ENCODE measurements at places on chromosomes 4 and X.

DNA sequence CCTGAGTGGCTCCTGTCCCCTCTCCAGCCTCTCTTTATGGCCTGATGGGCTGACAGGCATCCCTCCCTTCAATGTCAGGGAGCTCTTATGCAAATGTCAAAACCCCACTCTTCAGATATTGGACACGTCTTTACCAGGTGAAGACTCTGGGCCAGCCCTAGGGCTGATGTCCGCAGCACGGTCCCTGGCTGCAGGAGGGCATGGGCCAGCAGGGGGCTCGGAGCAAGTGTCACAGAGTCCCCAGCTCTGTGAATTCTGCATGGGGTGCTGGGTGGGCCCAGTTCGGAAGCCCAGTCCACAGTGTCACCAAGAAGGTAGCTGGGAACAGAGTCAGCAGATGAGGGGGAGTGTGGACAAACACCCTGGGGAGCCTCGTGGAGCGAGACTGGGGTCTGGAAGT is 39.6 kb upstream of the PSAPL1 start:
- no peak for DNase-seq

GRCh38 chr4:95265814-95266740 is 282.7 kb downstream of the UNC5C start:
- DNase-seq, result no peak

DNA sequence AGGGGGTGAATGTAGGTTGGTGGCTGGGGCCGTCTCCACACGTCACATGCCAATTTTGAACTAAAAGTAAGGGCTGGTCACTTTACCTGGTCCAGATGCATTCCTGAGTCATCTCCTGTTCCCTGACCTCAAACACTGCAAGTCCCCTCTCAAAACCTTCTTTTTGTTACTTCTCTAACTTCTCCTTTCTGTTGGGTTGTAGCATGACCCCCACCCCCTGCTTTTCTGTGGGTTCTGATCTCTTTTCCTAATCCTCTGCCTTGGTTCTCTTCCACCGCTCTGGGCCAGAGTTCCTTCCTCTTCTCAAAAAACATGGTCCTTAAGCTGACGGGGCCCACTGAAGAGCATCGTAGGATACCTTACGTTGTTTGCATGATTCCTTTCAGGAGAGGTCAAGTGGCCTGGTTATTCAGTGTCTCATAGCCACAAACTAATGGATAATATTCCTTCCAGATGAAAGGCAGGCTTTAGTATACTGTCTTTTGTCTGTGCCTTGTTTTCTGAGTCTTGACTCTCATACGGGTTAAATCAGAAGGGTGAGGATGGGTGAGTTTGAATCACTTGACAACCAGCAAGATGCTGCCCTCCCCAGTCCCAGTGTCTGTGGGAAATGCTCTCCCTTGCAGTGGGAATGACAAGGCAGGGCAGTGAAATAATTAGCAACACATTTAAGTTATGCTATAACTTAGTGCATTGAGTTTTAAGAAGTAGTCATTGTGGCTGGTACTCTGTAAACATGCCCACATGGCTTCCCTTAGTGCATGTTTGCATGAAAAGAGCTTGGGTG is 15.1 kb downstream of the SMS start:
- DNase-seq, result no peak

DNA sequence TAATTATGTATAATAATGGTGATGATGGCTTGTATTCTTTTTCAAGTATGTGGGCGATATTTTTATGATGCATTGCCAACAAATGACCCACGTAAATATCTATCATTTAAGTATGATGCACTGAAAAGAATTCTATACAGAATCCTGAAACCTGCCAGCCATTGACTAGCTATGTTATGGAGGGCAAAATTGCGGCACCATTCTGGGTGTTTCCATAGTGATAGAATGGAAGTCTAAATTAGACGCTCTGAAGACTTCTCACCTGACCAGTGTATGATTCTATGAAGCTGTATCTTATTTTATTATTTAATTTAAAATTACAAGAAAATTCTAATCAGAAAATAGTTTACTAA is 677 bp upstream of the CENPC start:
- no peak for DNase-seq

- DNase-seq, result no peak
Measured at GRCh38 chrX:49139713-49140112, 16.2 kb upstream of the GPKOW start.

DNA sequence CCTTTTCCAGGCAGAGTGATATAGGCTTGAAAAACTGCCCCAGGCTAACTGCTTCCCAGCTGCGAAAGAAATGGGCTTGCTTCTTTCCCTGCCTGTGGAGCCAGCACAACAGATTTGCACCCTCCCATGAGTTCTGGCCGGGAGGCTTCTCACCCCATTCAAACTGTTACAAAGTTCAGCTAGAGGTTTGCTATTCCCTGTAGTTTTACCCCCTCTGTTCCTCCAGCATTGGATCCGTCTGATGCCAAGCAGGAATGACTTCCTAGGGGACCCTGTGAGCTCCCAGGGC is 87.6 kb upstream of the NDST4 start:
- DNase-seq, result no peak

DNA sequence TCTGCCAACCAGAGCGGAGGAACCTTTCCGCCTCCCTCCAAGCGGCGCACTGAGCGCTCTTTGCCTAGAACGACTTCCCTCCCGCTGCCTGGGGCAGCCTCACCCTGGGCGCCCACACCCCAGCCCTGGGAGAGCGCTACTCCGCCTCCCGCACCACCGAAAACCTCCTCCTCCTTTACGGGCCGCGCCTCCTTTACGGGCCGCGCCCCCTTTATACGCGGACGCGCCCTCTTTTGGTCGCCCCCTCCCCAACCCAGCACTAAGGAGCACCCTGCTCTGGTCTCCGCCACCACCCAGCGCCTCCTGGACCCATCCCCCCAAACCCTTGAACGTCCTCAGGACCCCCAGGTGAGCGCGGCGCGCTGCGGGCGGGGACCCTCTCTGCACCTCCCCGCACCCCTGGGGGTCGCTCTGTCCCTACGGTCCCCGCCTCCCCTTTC is 586 bp upstream of the NSG1 start:
- DNase-seq, result no peak

- DNase-seq, result no peak
Measured at GRCh38 chrX:133838761-133839676, 146.4 kb downstream of the GPC3 start.

- no peak for DNase-seq
Measured at GRCh38 chr4:21117541-21118180, 417.4 kb downstream of the PACRGL start.

DNA sequence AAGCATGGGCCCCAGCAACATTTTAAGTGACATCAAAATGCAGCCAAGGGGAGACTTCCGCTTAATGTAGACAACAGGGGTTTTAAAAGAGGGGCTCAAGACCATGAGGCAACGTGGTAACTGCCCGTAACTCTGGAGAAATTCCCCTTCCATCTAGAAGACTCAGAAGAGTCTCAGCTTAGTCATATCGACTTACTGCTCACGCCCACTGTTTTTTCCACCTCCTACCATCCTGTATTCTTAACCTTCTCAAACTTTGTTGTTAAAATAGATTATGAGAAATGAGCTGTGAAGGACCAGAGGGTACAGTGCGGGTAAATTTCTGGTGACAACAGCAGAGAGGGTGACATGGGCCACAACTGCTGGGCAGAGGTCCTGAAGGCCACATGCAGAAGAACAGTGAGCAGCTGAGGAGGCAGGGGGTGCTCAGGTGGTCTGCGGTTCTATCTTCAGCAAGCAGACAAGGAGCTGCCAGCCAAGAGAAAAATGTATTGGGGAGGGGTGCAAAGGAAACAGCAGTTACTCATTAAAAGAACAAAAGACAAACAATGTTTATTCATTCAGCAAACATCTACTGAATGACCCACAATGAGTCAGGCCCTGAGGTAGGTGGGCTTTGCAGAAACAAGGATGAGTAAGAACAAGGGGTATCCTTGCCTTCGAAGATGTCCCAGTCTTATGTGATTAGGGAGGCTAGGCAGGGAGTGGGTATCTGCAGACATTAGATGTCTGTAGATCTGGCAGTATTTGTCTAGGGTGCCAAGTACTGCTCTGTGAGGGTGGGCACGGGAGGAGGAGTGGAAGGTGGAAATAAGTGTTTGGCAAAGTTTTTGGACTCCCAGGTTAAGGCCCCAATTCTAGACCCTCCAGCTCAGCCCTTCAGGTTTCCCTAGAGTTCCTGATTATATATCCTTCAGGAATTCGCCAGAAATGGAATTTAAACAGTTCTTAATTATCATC is 175.3 kb downstream of the TSPAN5 start:
- DNase-seq, result no peak

DNA sequence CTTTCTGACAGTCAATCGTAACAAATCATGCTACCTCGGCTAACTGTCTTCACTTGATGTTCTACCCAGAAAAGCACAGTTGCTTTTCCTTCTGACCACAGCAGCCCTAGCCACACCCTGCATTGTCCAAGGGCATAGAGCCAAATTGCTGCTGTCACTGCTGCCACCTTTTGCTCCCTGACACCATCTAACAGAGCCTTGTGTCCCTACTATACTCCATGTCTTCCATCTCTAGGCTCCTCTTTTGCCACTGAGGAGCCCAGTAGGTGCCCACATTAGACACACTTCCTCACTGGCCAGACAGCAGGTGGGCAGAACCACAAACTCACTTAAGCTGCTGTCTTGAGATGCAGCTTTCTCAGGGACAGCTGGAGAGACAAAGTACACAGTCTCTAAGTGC is 91.4 kb downstream of the ANXA3 start:
- no peak for DNase-seq

DNA sequence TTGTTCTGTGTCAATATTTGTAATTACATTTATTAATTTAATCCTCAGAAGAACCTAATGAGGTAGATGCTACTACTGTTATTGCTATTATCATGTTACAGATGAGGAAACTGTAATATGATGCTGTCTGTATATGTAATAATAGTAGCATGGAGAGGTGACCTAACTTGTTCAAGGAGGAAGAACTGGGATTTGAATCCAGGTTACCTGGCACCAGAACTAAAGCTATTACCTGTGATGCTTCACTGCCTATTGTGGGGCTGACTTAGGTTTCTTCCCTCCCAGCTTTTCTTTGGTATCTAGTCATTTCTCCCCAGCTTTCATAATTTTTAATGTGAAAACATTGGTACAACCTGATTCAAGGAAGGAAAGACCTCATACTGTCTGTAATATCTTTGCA is 43.6 kb downstream of the RAPGEF2 start:
- DNase-seq, result no peak

DNA sequence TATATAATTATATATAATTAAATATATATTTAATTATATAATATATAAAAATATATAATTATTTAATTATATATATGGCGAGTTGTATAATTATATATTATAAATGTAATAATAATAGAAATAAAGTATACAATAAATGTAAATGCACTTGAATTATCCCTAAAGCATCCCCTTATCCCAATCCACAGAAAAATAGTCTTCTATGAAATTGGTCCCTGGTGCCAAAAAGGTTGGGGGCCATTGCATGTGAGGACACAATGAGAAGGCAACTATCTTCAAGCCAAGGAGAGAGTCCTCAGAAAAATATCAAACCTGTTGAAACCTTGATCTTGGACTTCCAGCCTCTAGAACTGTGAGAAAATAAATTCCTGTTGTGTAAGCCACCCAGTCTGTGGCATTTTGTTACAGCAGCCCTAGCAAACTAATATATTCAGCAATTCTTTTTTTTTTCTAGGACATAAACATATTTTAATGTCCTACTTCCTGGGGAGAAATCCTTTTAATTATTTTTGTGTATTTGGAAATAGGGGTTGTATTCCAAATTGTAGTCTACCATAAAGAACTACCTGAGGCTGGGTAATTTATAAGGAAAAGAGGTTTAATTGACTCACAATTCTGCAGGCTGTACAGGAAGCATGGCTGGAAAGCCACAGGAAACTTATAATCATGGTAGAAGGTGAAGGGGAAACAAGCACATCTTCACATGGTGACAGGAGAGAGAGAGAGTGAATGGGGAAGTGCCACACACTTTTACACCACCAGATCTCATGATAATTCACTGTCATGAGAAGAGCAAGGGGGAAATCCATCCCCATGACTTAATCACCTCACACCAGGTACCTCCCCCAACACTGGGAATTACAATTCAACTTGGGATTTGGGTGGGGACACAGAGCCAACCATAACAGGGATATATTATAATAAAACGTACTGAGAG is 22.9 kb upstream of the CXCL2 start:
- DNase-seq, result no peak

DNA sequence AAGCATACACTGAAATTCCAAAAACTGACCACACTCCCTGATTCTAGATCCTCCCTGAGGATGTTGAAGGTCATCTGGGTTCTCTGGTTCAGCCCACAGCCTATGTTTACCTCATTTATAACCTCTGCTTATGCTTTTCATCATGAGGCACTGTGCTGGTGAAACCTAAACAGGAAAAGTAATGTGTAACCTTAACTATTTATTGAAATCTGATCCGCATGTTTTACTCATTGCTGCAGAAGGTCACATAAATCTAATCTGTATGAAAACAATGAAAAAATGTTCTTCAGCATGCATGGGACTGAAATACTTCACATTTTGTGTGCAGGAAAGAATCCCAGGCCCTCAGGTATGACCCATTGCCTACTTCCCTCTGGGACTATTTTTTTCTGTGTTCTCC is 30.3 kb downstream of the UCHL1 start:
- no peak for DNase-seq

GRCh38 chr4:10629394-10629793 is 55.2 kb downstream of the CLNK start:
- no peak for DNase-seq

GRCh38 chr4:186624951-186625350 is 69.6 kb upstream of the MTNR1A start:
- no peak for DNase-seq

- DNase-seq, result no peak
Measured at GRCh38 chr4:48623182-48623780, 133.2 kb downstream of the ZAR1 start.

DNA sequence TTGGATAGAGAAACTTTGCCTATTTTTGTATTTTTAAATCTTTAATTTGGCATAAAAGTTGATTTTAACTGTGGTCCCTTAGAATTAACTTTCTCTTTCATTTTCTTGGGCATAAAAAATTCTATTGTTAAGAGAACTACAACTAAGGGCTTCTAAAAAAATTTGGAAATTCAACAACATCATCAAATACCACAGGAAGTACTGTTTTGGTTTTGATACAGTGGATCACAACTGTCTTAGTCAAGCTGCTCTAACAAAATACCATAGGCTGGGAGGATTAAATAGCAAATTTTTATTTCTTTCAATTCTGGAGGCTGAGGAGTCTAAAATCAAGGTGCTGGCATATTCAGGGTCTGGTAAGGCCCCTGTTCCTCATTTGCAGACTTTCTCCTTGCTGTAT is 19.9 kb upstream of the NPFFR2 start:
- no peak for DNase-seq

All from stimulated activated CD8-positive, alpha-beta memory T cell treated with anti-CD3 and anti-CD28 coated beads, Interleukin-12 subunit alpha, Interleukin-12 subunit beta, amount 100 ng/mL, for 4 hours (primary cell).